ENCODE measurements at places on chromosomes 5 and 9. TPM values are rescaled to one million over a fixed set of nuclear protein-coding genes. Genes with fewer than 3 reads are reported as not detected.

PJA2 gene
- total RNA-seq = 39.0 TPM

GLIPR2 gene
- total RNA-seq = 2.4 TPM

LEAP2 gene
- total RNA-seq = 0.71 TPM

TMEFF1 gene
- total RNA-seq = 0.54 TPM

PDE4D gene
- 4.2 TPM for total RNA-seq

JAKMIP2 gene
- not detected for total RNA-seq

INSL4 gene
- total RNA-seq = not detected

FBP2 gene
- not detected for total RNA-seq

HMCN2 gene
- total RNA-seq = not detected

ACTL7A gene
- total RNA-seq = not detected

ARID3C gene
- 0.07 TPM for total RNA-seq

TAF11L5 gene
- not detected for total RNA-seq

DRD1 gene
- total RNA-seq = not detected

CA9 gene
- 0.27 TPM for total RNA-seq

TICAM2 gene
- 1.2 TPM for total RNA-seq

C1QTNF3 gene
- total RNA-seq = 0.41 TPM

NUP155 gene
- total RNA-seq = 41.5 TPM

CTNND2 gene
- 0.18 TPM for total RNA-seq

RASGRF2 gene
- 0.04 TPM for total RNA-seq

GABRA1 gene
- total RNA-seq = not detected

DMAC1 gene
- total RNA-seq = 54.1 TPM

SIT1 gene
- not detected for total RNA-seq

FOXD4L5 gene
- 0.07 TPM for total RNA-seq

PCDHB12 gene
- not detected for total RNA-seq

DMRT3 gene
- not detected for total RNA-seq

WDR31 gene
- 0.71 TPM for total RNA-seq

HBEGF gene
- 15.0 TPM for total RNA-seq

PCDHGA8 gene
- 0.07 TPM for total RNA-seq

MYMK gene
- not detected for total RNA-seq

MYOZ3 gene
- 0.53 TPM for total RNA-seq

UBQLN1 gene
- 97.1 TPM for total RNA-seq

FLT4 gene
- 0.17 TPM for total RNA-seq

ZNF879 gene
- 2.6 TPM for total RNA-seq

TMEM167A gene
- 61.5 TPM for total RNA-seq

AK3 gene
- 36.3 TPM for total RNA-seq

ORM2 gene
- total RNA-seq = not detected

CYLC2 gene
- total RNA-seq = not detected

KLF4 gene
- total RNA-seq = 17.6 TPM

INVS gene
- total RNA-seq = 20.4 TPM

VAV2 gene
- total RNA-seq = 31.8 TPM

SELENOP gene
- 10.2 TPM for total RNA-seq

NME5 gene
- total RNA-seq = not detected

RORB gene
- total RNA-seq = not detected

SGCD gene
- not detected for total RNA-seq

NUTM2G gene
- not detected for total RNA-seq

SYNPO gene
- total RNA-seq = 10.1 TPM

PCDHB14 gene
- total RNA-seq = 0.07 TPM

Data from foreskin keratinocyte (primary cell).